GM03348 (cell line): ENCODE measurements at places on chromosomes 1 and 21.

DNA sequence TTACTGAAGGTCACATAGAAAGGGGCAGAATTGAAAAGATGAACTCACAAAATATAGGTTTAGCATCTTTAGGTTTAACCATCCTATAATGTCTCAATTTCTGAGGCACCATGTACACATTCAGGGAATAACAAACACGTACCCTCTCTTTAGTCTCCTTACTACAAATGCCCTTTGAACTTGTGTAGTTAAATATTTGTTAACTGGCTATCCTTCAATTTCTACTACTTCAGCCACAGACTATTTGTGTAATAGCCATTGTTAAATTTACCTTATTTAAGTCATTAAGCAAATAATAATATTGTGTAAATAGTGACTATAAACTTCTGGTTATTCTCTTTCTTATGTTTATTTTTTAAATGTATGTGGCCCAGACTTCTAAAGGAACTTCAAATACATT is 600.5 kb downstream of the KCNT2 start:
- DNase-seq, result no peak

GRCh38 chr1:163706915-163707314 is 385.2 kb downstream of the NUF2 start:
- no peak for DNase-seq

- DNase-seq, result peak; percentile 20
These were observed 42.3 kb downstream of the MAN1C1 start for GRCh38 chr1:25658791-25659431.

DNA sequence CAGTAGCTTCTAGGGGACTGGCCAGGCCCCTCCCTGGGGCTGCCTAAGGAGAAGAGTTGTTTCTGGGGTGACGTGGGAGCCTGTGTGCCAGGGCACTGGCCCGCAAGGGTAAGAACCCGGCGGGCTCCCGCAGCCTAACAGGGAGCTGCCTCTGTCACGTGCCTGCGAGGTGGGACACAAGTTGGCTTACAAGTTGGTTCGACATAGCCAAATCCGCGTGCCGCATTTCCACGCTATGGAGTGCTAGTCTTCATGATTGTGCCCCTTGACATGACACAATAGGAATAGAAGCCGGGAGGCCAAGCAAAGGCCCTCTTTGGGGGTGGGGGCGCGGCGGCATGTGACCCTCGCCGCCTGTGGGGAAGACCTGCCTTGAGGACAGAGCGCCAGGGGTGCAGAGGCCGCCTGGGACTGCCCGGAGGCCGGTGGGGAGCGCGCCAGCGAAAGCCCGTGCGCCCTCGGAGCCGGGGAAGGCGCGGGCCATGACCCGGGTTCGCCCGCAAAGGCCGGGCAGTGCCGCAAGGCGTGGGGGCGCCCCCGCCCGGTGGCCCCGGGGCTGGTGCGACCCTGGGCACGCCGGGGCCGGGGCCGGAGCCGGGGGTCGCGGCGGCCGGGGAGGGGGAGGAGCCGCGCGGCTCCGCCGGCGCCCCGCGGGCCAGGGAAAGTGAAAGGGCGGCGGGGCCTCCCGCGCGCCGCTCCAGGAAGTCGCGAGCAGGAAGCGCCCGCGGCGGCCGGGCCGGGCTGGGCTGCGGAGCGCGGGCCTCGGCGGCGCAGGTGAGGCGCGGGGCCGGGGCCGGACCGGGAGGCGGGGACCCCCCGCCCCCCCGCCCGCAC is at the start of gene SLC37A1:
TSS of gene SLC37A1 (plus strand) at position 702 of the 834 bp plus-strand sequence. CDS start 4,603 bp downstream, outside the sequence.
- peak; percentile 53 for DNase-seq

DNA sequence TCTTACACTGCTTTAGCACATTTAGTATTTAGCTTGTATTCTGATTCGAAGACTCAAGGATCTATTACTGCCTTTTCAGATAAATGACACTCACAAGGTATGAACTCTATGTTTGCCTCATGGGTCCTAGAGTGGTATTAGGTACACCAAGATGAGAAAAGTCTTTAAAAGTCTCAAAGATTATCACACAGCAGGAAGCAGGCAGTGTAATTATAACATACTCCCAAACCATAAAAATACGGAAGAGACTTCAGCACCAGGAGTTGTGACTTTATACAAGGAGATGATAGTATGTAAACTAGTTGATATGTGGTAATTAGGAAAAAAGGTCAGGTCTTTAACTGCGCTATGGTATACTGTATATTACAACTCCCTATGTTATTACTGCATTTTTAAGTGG is 11.2 kb upstream of the RCSD1 start:
- DNase-seq, result no peak

DNA sequence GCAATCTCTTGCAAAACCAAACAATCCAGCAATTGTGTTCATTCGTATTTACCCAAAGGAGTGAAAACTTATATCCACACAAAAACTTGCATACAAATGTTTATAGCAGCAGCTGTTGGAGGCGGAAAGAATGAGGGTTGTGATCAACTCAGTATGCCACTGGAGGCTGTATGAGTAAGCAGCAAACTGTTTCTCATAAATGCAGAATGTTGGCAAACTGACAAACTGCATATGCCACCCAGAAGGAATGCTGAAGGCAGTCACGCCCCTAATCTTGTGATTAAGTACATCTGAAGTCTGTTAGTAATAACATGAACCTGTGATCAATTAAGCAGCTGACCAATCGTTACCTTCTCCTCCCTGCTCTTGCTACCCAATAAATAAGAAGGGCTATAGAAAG is 60.5 kb upstream of the CR2 start:
- peak; percentile 42 for DNase-seq

- no peak for DNase-seq
These were observed 48.4 kb downstream of the DOP1B start for GRCh38 chr21:36204980-36205379.

DNA sequence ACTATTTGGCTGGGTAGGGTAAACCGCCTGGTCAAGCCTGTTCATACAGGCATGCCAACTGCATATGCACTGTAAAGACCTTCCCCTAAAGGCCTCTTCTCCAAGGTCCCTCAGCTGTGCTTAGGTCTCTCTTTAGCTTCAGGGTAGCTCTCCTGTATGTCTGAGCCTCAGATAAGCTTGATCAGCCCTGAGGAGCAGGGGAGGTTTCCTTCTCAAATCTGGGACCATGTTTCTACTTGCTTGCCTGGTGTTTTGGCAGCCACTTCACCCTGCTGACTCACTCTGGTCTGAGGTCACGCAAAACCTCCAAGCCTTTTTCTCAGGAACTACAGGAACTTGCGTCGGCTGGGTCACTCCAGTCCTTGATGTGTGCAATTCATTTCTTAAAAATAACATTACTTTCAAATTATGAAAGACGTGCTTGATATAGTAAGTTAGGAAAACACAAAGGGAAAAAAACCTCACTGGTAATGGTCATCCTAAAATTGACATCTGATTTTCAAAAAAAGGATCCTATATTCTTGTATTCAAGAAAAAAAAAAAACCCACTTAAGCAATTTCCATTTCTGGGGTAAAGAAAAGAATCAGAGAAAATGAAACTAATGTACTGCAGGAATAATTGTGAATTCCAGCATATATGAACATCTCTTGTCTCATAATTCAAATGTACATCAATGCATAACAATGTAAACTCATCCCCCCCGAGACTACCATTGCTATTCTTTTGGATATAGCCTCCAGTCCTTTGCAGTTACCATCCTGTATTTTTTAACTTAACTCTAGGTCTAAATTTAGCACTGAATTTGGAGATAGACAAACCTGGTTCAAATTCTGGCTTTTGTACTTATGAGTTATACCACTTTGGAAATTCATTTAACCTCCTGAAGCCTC is 24.8 kb upstream of the RNF19B start:
- peak; percentile 85 for DNase-seq

- DNase-seq, result no peak
These were observed 9.4 kb downstream of the USP16 start for GRCh38 chr21:29033871-29034270.

GRCh38 chr1:212153635-212154034 is 118.1 kb downstream of the DTL start:
- no peak for DNase-seq

DNA sequence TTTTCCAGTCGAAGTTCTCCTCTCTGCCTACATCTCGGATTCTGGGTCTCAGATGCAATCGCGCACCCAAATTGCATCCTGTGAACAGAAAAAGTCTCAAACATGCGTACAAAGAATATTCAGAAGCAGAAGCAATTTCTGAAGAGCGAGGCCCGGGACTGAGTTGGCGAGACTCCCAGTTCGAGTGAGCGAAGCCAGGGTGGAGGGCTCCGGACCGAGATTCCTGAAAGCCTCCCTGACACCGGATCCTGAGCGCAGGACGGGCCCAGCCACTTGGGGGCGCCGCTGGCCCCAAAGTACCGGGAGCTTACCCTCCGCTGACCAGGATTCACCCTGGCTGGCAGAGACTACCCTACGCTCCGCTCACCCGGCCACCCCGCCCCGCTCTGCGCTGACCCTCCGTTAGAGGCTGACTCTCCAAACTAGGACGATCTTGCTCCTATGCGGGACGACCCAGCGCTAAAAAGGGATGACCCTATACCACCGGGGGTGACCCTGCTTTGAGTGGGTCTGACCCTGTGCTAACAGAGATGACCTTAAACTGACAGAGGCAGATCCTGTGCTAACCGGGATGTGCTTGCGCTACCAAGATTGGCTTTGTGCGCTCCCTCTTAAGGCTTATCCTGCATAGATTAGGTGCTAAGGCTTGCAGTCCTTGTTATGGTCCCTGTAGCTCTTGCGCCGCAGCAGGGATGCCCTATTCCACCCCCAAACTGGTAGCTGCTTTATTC is 12.1 kb downstream of the FOXD2 start:
- DNase-seq, result peak; percentile 60

- peak; percentile 38 for DNase-seq
These were observed 80.0 kb downstream of the VWA5B1 start for GRCh38 chr1:20370698-20371097.

- DNase-seq, result peak; percentile 57
These were observed 20.1 kb downstream of the SH2D2A start for GRCh38 chr1:156796340-156797097.

DNA sequence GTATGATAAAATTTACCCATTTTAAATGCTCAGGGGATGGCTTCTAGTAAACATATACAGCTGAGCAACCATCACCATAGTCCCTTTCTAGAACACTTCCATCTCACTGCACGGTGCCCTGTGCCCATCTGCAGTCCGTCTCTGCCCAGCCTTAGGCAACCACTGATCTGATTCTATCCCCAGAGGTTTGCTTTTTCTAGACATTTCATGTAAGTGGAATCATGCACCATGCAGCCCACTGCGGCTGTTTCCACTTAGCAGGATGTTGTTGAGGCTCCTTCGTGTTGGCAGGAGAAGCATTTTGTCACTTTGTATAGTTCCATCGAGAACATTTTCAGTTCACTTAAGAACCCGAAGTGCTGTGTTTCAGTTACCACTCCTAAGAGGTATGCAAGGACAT is 27.8 kb upstream of the VAMP3 start:
- DNase-seq, result no peak

GRCh38 chr1:10940451-10940804 is 72.0 kb upstream of the TARDBP start:
- no peak for DNase-seq

- DNase-seq, result no peak
These were observed 95.9 kb downstream of the PTPRU start for GRCh38 chr1:29332204-29332603.
